ENCODE measurements at places on chromosomes 3 and 15. TPM values are rescaled to one million over a fixed set of nuclear protein-coding genes. Genes with fewer than 3 reads are reported as not detected.

Gene KBTBD12
- polyA plus RNA-seq: 1.3 TPM

Gene MRPL3
- 131 TPM for polyA plus RNA-seq

DNA sequence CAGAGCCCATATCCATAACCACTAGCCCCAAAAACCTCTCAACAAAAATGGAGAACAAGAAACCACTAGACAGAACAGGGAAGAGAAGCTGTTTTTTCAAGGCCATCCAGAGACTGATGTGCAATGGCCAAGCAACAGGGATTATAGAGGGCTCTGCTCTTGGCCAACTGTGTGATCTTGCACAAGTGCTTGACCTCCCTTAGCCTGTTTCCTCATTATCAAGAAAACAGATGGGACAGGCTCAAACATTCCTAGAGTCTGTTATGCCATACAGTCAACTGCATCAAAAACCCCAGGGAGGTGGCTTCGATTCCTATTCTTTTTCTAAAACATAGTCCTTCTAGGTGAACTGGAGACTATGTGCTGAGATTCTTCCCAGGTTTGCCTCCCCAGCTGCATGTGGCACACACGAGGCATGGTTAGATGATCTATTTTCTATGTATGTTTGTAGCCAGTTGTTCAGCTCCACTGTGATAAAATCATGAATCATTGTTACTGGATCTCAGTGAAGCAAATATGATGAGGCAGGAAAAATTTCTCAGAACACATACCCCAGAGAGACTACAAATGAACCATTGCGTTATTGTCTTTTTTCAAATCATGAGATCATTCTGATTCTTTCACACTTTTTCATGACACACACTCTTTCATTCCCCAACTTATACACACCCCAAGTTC is 132.9 kb upstream of the TGFBR2 start:
- no peak for DNase-seq

- DNase-seq: no peak
Measured at GRCh38 chr15:86751116-86751515, 671.4 kb downstream of the AGBL1 start.

DNA sequence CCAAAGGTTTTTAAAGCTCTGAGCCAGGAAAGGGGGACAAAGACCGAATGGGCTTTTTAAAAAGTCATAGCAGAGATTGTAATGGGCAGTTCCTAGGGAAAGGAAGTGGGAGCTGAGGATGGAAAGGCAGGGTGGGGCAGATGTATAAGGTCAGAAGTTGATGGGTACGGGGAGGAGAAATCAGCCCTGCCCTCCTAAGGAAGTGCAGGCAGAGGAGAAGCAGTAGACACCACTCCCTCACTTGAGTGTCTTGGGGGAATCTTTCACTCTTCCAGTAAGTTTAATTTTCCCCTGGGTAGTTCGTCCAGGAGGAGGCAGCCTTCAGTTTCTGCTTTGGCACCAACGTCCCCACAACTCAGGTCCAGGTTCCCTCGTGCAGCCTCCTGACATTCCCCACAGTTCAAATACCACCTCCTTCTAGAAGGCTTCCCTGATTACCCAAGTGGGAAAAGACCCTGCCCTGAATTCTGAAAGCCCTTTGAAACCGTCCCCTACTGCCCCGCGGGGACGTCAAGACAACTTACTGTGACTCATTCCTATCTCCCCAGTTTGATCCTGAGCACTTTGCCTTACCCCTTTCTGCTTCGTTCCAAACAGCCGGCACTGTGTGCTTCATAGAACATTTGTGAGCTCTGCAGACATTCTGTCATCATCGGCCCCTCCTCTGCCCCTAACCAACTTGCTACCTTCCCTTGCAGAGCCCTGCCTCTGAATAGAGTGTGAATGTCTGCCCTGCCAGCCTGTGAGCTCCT is 14.3 kb upstream of the SRP14 start:
- no peak for DNase-seq

GRCh38 chr15:40003116-40003916 is 35.7 kb downstream of the SRP14 start:
- DNase-seq: no peak

Data from right renal pelvis (tissue), 4 donors.